Kidney capillary endothelial cell (primary cell): ENCODE measurements at places on chromosomes 2 and 18.

DNA sequence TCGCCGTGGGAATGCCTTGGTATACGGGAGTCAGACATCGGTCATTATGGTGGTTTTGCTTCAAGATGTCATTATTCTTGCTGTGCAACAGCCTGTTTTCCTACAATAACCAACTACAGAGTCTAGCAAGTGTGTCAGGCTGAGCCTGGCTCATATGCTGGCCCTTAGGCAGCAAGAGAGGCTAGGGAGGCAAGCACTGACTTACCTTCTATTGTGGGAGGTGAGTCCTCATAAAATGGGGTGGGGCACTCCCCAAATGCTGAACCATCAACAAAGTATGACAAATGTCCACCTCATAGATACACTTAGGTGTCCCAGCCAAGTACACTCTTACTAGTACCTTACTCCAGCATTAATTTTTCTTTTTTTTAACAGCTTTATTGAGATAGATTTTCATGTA is 77.0 kb upstream of the ATL2 start:
- DNase-seq: no peak

- no peak for DNase-seq
Measured at GRCh38 chr2:98486374-98486981, 41.8 kb downstream of the INPP4A start.

- no peak for DNase-seq
Measured at GRCh38 chr18:75162467-75162866, 46.5 kb downstream of the PTGR3 start.

GRCh38 chr18:48222118-48222517 is 187.1 kb downstream of the ZBTB7C start:
- peak; percentile 16 for DNase-seq

DNA sequence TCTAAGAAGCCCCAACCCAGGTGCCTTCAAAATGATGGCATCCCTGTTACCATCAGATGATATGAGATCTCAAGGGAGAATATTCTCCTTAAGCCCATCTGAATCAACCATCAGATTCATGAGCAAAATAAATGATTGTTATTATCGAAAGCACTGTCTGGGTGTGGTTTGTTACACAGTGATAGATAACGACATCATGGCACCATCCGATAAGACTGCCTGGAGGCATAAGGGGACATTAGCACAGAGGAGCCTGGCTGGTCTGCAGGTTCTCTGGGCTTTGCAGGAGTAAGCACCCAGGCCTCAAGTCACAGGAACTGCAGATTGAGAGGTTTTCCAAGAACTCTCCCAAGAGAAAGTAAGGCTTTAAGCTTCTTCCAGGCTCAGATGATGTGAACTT is 15.6 kb downstream of the BMP10 start:
- no peak for DNase-seq

DNA sequence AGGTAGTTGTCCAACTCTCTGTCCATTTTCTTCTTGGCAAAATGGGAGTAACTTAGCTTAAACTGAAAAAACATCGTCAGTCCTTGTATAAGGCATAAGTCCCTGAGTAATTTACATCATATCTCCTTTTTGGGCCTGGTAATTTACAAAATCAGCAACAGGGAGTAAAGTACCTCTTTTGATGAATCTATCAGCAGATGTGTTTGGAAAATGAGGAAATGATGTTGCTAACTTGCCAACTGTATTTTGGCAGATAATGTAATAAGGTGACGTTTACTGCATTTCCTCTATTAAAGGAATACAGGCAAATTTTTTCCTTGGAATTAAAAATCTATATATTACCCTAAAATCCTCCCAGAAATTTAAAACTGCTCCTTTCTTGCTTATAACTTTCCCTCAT is 29.2 kb downstream of the ANKRD44 start:
- DNase-seq: no peak

- DNase-seq: no peak
Measured at GRCh38 chr2:159227467-159227866, 59.0 kb downstream of the WDSUB1 start.
